Activated CD4-positive, alpha-beta memory T cell treated with anti-CD3 and anti-CD28 coated beads for 36 hours (primary cell): ENCODE measurements at places on chromosomes 13 and 19. TPM values are rescaled to one million over a fixed set of nuclear protein-coding genes. Genes with fewer than 3 reads are reported as not detected.

Gene CNMD
- not detected for total RNA-seq

Gene PRTN3
- total RNA-seq, result not detected

Gene PARP4
- 22.2 TPM for total RNA-seq

Gene ZNF667
- total RNA-seq, result not detected

Gene NOTCH3
- not detected for total RNA-seq

Gene ZNF66
- 5.0 TPM for total RNA-seq

Gene CYP2A7
- not detected for total RNA-seq

Gene SIGLECL1
- total RNA-seq, result not detected

Gene ZFR2
- total RNA-seq, result 0.58 TPM

Gene ARRDC2
- 28.6 TPM for total RNA-seq

Gene FFAR1
- 0.12 TPM for total RNA-seq

Gene FAM83E
- total RNA-seq, result 2.4 TPM

Gene CCL25
- total RNA-seq, result not detected

Gene CADM4
- 0.57 TPM for total RNA-seq

Gene KMT5C
- 35.2 TPM for total RNA-seq

DNA sequence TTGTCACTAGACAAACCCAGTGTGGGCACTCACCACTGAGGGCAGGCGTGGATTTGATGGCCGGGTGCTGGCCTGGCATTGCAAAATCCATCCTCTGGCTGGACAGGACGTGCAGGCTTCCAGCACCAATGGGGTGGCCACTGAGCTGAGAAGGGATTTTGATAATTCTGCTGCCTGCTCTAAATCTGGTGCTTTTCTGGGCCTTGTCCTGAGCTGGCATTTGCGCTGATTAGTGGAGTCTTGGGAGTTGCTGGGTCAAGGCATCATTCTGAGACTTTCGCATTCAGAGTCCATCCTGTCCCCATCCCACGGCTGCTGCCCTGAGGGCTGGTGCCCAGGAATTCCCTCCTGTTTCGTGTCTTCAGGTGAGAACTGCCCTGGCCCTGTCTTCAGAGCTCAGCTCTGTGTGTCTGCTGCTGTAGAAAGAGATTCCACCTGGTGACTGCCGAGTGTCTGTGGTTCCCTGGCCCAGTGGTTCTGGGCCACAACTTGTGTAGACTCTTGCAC is 65.9 kb upstream of the MCF2L start:
- no peak for DNase-seq

DNA sequence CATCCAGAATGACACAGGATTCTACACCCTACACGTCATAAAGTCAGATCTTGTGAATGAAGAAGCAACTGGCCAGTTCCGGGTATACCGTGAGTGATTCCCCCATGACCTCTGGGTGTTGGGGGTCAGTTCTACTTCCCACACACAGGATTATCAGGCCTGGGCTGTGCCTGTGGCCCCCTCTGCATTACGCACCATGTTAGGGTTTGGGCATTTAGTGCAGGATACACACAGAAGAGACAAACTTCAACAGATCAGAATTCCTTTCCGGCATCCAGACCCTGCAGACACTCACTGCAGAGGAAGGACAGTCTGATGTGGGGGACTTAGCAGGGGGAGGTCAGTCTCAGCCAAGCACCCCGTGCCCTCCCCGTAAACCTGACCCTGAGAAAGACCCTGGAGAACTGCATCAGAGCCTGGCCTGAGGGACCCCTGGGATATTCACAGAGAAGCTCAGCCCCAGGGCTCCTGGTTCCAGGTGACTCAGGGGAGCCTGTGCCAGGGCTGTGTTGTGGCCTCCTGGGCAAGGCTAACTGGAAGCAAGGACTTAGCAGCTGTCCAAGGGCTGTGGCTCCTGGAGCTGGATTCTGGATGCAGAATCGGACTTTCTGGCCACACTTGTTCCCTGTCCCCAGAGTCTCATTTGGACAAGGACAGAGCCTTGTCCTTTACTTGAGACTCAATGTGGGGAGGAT is 1.7 kb downstream of the CEACAM5 start:
- no peak for DNase-seq

- DNase-seq, result no peak
These were observed 9.2 kb downstream of the UBXN6 start for GRCh38 chr19:4448147-4448985.

- no peak for DNase-seq
These were observed 924.6 kb downstream of the OLFM4 start for GRCh38 chr13:53953183-53953582.

GRCh38 chr13:86446311-86446710 is 647.1 kb upstream of the SLITRK6 start:
- no peak for DNase-seq

DNA sequence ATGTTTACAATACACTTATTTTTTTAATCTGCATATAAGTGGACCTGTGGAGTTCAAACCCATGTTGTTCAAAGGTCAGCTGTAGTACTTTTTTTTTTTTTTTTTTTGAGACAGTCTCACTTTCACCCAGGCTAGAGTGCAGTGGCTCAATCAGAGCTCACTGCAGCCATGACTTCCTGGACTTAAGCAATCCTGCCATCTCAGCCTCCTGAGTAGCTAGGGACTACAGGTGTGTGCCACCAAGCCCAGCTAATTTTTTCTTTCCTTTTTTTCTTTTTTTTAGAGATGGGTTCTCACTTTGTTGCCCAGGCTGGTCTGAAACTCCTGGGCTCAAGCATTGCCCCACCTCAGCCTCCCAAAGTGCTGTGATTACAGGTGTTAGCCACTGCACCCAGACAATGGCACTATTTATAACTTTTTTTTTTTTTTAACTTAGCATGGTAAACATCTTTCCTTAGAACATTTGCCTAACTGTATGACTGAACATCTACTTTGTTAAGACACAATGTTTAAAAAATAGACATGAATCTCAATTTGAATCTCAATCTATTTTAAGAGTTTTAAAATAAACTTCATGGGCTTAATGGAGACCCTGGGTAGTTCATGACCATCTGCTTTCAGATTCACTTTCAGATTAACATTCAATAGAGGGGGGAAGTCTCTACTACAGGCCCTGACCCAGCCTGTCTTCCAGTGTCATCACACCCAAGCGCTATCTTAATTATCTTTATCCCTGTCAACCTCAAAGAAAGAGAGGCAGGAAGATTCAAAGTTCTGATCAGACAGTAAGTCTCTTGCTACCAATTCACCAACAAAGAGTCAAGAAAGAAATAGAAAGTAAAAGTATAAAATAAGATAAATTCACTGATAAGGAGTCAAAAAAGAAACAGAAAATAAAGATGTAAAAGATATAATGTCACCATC is 97.7 kb upstream of the DOCK9 start:
- DNase-seq, result no peak

- DNase-seq, result no peak
These were observed 147.0 kb upstream of the RNF113B start for GRCh38 chr13:98324105-98324504.

GRCh38 chr13:42345367-42345766 is 73.4 kb downstream of the AKAP11 start:
- DNase-seq, result no peak

DNA sequence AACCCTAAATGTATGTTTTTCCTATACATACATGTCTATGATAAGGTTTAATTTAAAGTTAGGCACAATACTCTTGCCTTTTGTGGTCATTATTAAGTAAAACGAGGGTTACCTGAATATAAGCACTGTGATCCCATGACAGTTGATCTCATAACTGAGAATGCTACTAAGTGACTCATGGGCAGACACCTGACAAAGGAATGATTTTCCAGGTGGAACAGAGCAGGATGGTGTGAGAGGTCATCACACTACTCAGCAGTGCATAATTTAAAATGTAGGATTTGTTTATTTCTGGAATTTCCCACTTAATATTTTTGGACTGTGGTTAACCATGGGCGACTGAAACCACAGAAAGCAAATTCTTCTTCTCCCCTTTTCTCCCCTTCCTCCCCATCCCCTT is 178.9 kb downstream of the UGGT2 start:
- no peak for DNase-seq

GRCh38 chr19:44972802-44973201 is 17.6 kb downstream of the CLPTM1 start:
- no peak for DNase-seq

DNA sequence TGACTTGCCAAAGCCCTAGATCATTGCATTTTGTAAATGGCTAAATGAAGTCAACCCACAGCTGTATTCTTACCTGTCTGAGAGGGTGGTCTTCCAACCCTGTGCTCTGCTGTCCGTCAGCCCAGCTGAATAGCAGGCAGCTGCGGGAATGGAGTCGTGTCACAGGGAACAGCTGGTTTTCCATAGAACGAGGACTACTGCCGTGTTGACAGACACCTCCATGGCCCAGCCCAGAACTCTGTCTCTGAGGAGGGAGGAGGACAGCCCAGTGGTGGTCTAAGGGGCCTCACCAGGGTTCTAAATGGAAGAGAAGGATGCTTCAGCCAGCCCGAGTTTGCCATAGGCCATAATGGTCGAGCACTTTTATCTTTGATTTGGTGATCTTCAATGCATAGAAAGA is 110.7 kb downstream of the SLC7A1 start:
- DNase-seq, result no peak

- no peak for DNase-seq
These were observed 6.0 kb downstream of the PNMA8B start for GRCh38 chr19:46489445-46490272.

- DNase-seq, result no peak
These were observed 37.7 kb downstream of the ARHGEF7 start for GRCh38 chr13:111152844-111153243.

DNA sequence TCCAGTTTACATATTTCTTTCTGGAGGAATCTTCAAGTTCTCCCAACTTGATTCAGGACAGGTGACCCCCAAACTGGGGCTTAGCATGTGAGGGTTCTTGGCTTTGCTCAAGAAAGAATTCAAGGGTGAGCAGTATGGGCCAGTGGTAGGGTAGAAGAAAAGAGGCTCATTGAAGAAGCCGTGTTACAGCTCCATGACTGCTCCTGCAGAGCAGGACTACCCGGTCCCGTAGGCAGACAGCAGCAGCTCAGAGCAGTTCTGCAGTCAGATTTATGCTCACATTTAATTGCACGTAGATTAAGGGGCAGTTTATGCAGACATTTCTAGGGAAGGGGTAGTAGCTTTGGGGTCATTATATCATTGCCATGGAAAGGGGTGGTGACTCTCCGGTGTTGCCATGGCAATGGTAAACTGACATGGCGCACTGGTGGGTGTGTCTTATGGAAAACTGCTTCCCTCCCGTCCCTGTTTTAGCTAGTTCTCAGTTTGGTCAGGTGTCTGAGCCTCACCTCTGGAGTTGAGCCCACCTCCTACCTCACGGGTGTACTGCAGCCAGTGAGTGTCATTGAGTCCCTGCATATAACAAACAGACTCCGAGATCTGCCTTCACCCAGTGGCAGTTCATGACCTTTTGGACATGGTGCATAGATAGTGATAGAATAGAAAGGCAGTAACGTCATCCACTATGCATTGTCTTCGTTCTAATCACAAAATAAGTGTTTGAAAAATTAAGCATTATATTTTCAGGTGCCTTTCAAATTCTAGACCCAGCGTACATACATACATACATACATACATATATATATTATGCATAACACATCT is 16.0 kb upstream of the ZNF792 start:
- DNase-seq, result no peak

DNA sequence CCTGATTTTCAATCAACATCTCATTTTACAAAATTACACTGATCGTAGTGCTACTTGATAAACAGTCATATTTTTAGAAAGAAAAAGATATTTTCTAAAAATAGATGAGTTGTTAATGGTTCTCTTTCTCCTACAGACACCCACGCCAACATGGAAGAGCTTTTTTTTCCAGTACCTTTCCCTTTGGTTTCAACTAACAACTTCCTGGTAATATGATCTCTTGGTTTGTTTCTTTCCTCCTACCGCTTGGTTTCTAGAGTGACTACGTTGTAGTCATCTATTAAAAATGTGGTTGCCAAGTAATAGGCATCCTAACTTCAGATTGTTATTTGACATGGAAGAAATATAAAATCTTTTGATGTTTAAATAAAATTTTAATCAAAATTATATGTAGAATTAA is 189.0 kb downstream of the LACC1 start:
- DNase-seq, result no peak

DNA sequence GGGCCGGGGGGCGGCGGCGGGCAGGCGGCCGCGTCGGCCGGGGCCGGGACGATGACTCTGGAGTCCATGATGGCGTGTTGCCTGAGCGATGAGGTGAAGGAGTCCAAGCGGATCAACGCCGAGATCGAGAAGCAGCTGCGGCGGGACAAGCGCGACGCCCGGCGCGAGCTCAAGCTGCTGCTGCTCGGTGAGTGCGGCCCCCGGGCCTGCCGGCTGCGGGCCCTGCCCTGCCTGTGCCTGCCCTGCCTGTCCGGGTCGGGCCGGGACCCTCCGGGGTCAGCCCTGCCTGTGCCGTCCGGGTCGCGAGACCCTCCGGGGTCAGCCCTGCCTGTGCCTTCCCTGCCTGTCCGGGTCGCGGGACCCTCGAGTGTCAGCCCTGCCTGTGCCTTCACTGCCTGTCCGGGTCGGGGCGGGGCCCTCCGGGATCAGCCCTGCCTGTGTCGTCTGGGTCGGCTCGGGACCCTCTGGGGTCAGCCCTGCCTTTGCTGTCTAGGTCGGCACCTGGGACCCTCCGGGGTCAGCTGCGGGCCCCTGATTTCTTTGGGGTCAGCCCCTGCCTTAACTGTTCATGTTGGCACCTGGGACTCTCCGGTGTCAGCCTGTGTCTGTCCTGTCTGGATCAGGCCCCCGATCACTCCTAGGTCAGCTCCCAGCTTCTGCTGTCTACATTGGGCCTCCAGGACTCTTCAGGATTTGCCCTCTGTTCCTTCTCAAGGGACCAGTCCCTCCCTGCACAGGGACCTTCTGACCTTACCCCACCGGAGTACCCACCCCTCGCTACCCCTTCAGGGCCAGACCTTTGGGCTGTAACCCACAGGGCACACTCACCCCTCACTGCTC is 659 bp downstream of the GNA11 start:
- DNase-seq, result peak; percentile 52

DNA sequence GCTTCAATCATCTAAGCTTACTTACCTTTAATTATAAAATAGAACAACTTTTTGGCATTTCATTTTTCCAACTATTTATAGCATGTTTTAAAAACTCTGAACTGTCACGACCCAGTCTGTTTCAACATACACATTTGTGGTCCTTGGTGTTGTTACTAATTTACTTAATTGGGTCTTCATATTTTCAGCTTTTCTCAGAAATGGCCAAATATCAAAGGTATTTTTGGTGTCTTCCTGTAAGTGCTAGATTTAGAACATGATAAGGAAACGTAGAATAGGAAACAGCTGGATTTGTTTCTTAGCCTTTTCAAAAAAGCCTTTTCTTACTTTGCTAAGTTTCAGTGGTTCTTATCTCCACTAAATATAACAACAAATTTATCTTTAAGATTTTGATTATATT is 11.4 kb downstream of the LPAR6 start:
- no peak for DNase-seq

- no peak for DNase-seq
These were observed 9.8 kb upstream of the CLN5 start for GRCh38 chr13:76982061-76982460.

GRCh38 chr19:4337906-4338440 is 654 bp downstream of the STAP2 start:
- DNase-seq, result no peak

DNA sequence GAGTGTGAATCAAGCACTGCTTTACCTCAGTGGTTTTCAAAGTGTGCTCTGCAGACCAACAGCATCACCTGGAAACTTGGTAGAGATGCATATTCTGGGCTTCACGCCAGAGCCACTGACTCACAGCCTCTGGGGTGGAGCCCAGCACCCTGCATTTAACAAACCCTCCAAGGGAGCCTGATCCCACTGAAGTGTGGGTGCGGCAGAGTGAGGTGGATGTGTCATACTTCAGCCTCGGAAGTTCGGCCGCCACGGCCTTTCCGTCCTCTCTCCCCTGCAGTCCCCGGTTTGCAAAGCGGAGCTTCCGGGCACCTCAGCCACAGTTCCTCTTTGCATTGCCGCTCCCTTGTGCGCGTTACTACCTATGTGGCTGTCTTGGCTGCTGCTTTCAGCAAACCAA is 33.3 kb upstream of the MICU2 start:
- DNase-seq, result peak; percentile 36

GRCh38 chr13:38979891-38980749 is 10.5 kb downstream of the STOML3 start:
- DNase-seq, result no peak
